IMR-90 (cell line): ENCODE measurements at places on chromosomes 6 and 20. TPM values are rescaled to one million over a fixed set of nuclear protein-coding genes. Genes with fewer than 3 reads are reported as not detected.

GRCh38 chr6:12265791-12266190 lies 24.4 kb upstream of the EDN1 start:
- peak; percentile 71 for DNase-seq

GRCh38 chr6:98957450-98957849 lies 9.7 kb upstream of the FBXL4 start:
- peak; percentile 69 for DNase-seq

DNA sequence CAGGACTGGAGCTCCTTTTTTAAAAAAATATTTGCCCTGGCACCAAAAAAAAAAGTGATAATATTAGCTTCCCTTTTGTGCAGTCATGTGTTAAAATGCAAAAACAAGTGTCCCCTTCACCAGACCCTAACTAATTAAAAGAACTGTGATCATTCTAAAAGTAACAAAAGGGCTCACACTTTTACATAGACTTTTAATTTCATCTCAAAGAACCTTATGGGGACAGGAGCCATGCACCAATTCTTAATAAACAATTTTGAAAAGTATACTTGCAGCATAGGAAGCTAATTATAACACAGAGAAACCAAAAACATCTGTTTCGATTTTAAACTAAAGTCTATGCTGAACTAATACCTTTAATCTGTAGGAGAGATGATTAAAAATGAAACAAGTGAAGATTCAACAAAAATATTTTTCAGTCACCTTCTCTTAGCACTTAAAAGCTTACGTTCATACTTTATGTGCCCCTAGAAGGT lies 17.3 kb downstream of the STX7 start:
- DNase-seq: no peak

DNA sequence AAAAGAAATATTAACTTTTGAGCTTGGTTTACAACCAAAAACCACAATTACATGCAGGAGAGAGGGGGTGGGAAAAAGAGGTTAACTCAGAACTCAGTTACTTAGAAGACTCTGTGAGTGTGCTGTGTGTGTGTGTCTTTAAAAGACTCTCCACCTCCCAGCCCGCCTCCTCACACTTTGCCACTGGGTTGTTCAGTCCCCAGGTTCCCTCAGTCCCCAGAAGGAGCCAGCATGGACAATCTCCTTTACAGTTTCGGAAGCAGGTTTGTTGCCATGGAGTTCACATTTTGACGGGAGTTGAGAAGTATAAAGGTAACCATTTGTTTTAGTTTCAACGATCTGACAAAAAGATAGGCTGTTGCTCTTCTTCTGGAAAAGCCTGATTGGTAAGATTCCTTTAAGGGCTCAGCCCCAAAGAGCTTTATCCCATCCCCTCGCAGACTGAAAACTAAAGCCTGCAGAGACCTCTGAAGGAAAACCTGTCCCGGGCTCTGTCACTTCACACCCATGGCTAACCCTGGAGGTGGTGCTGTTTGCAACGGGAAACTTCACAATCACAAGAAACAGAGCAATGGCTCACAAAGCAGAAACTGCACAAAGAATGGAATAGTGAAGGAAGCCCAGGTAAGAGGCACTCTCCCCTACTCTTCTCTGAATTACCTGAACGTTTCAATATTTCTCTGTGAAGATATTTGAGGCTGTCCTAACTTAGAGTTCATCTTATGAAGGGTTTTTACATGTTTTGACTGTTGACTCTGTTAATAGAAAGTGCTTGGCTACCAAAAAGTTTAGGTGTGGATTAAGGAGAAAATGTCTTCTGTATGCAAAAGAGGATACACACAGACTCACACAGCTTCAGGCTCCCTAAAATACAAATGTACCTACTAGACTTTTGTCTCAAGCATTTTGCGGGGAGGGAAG lies at the start of gene SPTLC3:
Gene SPTLC3 (plus strand): TSS at position 212 of the 921 bp plus-strand sequence. CDS start 296 bp downstream, at position 508.
- DNase-seq: peak; percentile 36

Gene CNR1
- not detected in 2 replicates for polyA plus RNA-seq
